ENCODE measurements at places on chromosomes 7 and 10.

DNA sequence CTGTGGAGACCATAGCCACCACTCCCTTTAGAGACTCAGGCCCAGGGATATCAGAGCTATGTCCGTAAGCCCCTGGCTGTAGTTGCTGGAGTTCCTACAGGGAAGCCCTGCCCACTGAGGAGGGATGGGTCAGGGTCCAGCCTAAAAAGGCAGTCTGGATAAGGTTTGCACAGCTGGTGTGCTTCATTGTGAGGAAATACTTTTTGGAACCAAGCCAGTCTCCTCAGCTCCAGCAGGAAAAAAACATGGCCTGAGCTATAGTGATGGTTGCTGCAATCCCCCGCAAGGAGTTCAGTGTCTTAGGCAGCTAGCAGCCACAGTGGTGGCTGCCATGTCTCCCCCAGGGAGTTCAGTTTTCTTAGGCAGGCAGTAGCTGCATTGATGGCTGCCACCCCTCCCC is 52.6 kb upstream of the CYP2C8 start:
- no peak for DNase-seq

DNA sequence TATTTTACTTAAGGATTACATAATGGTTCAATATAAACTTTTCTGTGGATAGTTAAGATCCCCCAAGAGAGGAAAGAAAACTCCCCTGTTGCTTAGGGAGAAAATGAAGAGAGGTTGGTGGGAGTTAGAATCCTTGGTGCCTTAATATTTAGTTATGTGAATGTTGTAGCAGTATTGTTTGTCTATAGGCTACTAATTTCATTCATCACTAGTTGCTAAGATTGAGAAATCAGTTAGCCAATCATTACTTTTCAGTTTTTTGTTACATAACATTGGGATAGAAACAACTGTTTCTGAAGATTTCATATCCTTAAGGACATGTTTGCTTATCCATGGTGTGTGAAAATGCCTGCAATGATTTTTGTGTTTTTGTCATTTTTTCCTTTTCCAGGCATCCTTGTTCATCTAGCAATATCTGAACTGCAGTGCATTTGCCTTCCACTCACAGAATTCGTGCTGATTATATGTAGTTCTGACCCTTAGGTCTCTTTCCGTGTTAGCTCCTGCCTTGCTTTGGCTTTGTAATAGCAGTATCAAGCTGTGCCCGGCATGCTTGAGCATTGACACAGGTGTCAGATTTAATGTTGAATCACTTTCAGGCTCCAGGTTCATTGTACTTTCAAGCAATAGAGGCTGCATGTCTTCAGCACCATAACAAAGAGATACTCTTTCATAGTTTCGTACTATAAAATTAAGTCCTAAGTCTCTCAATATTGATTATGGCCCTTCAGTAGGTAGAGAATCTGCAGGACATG is 85.0 kb downstream of the PODXL start:
- peak; percentile 43 for DNase-seq

DNA sequence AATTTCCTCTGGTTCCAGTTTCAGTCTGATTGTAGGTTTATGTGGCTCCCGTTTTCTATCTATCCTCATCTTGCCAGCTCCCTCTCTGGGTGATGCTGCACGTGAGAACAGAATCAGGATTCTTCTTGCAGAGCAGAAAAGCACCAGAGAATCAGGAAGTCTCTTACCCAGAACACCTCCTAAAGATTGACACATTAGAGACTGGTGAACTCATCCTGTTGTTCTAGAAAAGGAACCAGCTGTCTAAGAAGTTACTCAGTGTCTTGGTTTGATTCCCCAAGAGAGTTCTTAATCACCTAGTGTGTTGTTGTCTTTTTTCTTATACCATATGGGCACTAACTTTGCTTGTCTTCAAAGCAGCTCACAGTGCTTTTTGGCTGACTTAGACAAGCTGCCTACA is 152.4 kb downstream of the DGKI start:
- DNase-seq = no peak

DNA sequence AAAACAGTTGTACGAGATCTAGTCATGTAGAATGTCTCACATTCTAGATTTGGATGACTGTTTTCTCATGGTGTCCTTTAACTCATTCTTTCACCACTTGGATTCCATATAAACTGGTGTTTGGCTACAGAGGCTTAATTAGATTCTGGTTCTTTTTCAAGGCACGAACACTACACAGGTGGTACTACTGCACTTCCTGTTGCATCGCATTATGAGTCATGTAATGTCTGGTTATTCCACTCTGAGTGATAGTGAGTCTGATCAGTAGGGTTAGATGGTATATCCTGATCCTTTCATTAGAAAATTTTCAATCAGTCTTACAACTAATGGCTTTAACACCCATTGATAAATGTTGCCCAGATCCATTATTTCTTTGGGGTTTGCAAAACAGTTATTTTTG is 11.2 kb upstream of the AKAP9 start:
- DNase-seq = no peak

DNA sequence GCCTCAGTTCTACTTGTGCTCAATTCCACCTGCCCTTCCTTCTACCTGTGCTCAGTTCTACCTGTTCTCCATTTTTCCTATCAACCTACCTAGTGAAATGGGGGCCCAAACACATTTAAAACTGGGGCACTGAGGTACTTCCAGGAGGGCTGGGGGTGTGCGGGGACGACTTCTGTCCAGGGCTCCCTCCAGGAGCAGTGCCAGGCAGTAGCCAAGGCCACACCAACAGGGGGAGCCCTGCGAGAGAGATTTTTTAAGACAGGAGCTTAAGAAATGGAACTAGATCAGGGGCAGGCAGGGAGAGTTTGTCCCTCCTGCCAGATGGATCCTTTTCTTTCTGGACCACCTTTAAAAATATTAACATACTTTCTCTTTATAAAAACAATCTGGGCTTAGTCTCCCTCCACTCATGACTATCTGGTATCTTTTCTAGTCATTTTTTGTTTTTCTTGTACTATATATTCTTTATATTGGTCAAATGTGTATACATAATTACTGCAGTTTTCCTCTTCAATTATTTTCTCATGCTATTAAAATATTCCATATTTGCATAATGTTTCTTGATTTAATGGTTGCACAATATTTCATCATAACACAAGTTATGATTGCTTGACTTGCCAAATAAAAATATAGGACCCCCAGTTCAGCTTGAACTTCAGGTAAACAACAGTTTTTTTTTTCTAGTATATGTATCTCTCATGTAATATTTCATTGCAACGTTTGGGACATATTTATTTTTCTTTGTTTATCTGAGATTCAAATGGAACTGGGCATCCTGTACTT is 47.3 kb upstream of the INSYN2A start:
- DNase-seq = peak; percentile 23

DNA sequence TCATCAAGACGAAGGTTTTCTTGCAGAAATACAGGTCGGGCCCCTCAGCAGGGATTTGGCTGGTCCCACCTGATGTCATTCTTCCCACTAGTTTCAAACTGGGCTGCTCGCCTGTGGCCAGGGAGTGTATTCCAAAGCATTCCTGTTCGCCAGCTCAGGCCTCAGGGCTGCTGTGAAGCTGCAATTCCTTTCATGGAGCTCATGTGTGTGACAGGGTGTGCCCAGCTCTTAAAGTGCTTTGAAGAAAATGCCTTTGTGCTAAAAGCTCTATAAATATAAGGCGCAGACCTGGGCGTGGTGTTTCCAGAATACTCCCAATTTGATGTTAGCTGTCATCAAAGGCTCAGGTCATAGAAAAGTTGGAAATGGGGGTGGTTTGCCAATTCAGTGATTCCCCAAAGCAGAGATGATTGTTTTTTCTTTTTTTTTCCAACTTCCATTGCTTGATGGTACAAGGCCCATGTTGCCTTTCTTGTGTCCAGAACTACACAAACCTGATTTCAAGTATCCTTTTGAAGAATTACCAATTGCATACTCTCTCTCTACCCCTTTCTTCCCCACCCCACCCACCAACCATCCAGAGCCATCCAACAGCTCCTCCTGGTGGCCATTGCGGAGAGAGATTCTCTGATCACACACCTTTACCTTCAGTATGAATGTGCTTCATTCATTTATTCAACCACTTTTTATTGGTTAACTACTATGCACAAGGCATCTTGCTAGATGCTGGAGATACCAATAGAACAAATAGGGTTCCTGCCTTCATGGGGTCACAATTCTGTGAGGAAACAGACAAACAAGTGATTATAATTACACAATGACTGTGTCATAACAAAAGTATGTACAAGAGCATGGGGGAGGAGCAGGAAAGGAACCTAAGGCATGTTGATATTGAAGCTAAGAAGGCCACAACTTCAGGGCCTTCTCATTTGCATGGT is 297.3 kb upstream of the LYZL1 start:
- DNase-seq = no peak

DNA sequence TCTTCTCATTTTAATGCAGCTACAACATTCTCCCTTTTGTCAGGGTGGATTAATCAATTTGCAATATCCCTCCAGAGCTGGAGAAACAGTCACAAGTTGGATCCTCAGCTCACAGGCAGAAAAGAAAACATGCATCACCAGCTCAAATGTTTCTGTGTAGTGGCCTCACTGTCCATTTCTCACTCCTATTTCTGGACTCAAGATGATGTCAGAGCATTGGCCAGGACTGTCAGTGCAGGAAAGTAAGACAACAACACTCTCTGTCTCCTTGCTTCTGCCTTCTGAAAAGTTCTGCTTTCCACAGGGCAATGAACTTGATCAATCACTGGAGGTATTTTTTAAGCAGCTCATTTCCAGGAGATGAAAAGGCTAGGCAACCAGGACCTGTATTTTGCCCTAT is 8.2 kb upstream of the SVIL start:
- no peak for DNase-seq

- DNase-seq = no peak
Measured at GRCh38 chr10:98921316-98921715, 314.3 kb downstream of the HPSE2 start.

GRCh38 chr10:124465777-124466488 is 4.3 kb downstream of the LHPP start:
- DNase-seq = no peak

- DNase-seq = no peak
Measured at GRCh38 chr7:115340828-115341227, 418.9 kb downstream of the MDFIC start.

DNA sequence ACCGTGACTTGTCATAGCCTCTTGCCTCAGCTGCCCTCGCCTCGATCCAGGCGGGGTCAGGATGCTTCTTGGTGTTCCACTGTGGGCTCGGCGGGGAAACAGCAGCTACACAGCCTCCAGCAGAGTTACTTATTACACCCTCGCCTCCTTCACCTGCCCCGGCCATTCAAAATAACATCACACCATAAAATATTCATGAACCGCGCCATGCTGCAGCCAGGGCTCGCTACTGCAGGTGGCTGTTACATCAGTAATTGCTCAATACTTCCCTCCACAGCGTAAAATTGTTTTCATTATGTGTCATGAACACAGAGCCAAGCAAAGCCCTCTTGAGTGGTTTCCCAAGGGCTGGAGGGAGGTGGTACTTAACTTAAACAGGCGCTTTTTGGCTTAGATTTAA is 241.5 kb upstream of the SP8 start:
- no peak for DNase-seq

- no peak for DNase-seq
Measured at GRCh38 chr7:123665157-123665556, 9.5 kb downstream of the LMOD2 start.

DNA sequence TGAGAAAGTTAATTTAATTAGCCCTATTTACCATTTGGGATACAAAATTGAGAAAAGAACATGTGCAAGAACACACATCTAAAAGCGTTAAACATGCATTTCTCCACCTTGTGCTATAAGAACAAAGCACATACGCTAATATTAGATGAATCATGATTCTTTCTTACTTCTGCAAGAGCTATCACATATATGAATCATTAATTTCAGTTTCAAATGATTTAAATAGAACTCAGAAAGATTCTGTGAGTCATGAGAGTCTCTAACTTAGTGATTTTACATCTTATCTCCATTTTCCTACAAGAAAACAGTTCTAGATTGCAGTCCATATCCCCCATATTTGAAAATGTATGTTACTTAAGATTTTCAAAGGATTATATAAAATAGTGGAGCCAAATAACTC is 173.9 kb downstream of the RNLS start:
- DNase-seq = no peak

- DNase-seq = no peak
Measured at GRCh38 chr10:124693801-124694416, 50.3 kb downstream of the FAM53B start.

DNA sequence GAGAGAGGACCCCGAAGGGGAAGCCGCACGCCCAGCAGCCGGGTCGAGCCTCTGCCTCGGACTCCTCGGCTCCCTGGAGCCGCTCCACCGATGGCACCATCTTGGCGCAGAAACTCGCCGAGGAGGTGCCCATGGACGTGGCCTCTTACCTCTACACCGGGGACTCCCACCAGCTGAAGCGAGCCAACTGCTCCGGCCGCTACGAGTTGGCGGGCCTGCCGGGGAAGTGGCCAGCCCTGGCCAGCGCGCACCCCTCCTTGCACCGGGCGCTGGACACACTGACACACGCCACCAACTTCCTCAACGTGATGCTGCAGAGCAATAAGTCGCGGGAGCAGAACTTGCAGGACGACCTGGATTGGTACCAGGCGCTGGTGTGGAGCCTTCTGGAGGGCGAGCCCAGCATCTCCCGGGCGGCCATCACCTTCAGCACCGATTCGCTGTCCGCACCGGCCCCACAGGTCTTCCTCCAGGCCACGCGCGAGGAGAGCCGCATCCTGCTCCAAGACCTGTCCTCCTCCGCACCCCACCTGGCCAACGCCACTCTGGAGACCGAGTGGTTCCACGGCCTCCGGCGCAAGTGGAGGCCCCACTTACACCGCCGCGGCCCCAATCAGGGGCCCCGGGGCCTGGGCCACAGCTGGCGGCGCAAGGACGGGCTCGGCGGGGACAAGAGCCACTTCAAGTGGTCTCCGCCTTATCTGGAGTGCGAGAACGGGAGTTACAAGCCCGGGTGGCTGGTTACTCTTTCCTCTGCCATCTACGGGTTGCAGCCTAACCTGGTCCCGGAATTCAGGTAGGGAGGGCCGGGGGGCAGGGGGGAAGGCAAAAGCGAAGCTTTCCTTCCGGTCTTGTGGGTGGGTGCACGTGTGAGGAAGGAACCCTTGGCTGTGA is 973 bp downstream of the GPR158 start:
- DNase-seq = no peak

- no peak for DNase-seq
Measured at GRCh38 chr7:94272821-94273583, 121.7 kb upstream of the COL1A2 start.

GRCh38 chr7:6640246-6640721 is 3.2 kb downstream of the ZNF316 start:
- no peak for DNase-seq

DNA sequence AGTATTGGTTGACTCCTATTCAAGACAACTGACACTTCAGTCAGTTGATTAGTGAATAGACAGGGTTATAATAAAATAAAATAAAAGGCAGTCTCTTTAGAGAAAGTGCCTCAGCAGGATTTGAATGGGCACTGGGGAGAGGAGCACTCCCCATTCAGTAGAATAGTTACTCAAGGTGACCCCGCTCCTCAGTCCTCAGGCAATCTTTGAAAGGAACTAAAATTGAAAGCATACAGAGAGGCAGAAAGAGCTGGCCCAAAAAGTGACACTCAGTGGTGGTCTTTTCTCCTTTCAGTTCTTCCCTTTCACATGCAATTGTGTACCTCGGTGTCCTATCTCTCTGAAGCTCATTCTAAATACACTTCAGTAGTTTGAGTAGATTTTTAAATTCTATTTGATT is 47.4 kb upstream of the MACC1 start:
- DNase-seq = no peak

GRCh38 chr10:34739915-34740314 is 75.2 kb downstream of the PARD3 start:
- DNase-seq = no peak
